GOT3 (cell line): ENCODE measurements at places on chromosomes 2 and 18.

GRCh38 chr2:139354518-139354917 is 574.3 kb upstream of the NXPH2 start:
- DNase-seq = no peak

DNA sequence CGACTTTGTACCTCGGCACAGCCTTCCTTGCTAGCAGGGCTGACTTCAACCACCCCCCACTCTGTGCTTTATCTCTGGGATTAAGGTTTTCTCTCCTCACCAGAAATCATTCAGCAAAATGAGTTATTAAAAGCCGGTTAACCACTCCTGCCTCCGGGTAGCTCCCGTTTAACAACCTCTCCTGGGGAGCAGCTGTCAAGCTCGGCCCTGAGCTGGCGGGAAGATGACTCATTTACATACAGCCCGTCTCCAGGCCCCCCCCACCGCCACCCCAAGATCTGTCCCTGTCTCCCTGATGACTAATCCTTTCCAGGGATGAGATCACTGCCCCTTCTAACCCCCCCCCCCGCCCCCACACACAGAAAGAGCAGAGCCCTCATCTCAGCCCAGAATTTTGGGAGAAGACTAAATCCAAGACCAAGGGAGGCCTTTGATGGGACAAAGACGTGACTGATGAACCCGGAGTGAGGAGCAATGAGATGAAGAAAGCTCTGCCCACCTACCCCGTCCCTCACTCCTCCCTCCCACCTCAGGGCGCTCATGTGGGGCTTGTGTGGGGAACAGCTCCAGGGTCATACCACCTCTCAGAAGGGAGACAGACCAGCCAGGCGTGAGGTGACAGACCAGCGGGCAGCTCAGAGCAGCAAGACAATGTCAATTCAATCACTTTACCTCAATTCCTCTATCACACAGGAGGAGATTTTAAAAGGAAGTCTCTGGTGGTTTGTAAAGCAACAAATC is 131.4 kb downstream of the MSH2 start:
- peak; percentile 18 for DNase-seq

DNA sequence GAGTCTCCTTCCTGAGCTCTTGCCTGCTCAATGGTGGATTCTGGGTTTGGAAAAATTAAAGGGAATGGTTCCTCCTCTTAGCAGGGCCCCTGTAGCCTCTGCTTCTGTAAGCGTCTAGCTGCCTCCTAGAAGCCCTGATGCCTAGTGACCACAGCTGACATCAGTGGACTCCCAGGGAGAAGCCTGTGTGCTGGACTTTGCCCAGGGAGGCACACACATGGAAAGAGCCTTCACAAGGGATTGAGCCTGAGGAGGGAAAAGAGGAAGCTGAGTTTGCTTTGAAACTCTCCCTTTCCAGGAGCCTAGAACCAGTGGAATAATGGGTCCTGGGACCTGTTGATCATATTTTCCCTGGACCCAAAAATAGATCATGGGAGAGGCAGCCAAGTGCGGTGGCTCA is 1.4 kb upstream of the CFAP65 start:
- no peak for DNase-seq

DNA sequence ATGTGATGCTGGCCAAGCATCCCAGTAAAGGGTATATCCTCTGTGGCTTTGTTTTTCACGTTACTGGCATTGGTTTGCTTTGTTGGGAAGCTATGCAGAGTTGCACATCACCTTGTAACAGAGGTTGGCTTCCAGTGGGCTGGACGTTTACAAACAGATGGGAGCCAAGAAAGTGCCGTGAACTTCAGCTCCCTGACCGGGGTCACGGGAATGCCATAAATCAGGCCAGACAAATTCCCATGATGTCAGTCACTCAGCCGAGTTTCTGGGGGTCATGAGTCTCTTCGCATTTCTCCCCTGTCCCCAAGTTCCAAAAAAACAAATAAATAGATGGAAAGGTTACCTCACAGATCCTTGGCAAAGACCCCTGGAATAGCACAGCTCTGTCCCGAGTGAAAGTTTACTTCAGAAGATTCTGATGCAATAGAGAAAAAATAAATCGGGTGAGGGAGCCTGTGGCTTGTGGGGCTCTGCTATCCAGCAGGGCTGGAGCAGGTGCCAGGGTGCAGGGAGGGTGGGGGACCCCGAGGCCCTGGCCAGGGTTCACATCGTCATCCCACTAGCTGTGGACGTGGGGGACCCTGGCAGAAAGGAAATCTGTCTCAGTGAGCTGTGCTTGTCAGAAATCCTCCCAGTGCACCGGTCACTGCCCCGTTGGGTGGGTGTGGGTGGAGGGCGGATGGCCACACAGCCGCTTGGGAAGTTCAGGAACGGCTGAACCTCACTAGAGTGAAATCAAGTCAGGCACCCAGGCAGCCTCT is 27.8 kb downstream of the TWIST2 start:
- no peak for DNase-seq

GRCh38 chr2:186042207-186043028 is 303.8 kb downstream of the FSIP2 start:
- no peak for DNase-seq

GRCh38 chr2:158315803-158316414 is 140.6 kb downstream of the CCDC148 start:
- DNase-seq = no peak

GRCh38 chr18:5155907-5156287 is 41.2 kb downstream of the AKAIN1 start:
- no peak for DNase-seq

GRCh38 chr2:100742277-100743254 is 77.4 kb upstream of the NPAS2 start:
- DNase-seq = peak; percentile 14

DNA sequence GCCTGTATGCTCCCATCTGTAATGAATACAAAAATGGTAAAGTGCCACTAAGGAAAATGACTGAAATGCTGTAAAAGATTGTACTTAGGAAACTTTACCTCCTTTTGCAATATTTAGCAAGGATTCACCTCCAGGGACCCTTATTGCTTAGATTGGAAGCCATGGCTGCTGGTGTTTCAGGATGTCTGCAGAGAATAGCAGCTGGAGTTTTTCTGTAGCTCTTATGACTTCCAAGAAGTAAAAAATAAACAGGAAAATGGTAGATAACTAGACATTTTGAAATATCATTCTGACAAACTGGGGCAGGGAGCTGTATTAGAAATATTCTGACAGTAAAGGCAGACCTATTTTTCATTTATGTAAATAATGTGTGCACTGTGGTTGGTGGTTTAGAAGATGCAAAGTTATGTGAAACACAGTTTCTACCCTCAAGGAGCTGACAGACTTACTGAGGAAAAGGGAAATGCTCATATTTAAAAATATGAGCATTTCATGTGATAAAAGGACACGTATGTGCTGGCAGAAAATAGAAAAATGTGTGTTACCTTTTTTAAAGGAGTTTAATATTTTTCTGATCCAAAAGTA is 224.9 kb upstream of the BOD1L2 start:
- DNase-seq = no peak

GRCh38 chr2:62441421-62441820 is 64.6 kb downstream of the TMEM17 start:
- no peak for DNase-seq

DNA sequence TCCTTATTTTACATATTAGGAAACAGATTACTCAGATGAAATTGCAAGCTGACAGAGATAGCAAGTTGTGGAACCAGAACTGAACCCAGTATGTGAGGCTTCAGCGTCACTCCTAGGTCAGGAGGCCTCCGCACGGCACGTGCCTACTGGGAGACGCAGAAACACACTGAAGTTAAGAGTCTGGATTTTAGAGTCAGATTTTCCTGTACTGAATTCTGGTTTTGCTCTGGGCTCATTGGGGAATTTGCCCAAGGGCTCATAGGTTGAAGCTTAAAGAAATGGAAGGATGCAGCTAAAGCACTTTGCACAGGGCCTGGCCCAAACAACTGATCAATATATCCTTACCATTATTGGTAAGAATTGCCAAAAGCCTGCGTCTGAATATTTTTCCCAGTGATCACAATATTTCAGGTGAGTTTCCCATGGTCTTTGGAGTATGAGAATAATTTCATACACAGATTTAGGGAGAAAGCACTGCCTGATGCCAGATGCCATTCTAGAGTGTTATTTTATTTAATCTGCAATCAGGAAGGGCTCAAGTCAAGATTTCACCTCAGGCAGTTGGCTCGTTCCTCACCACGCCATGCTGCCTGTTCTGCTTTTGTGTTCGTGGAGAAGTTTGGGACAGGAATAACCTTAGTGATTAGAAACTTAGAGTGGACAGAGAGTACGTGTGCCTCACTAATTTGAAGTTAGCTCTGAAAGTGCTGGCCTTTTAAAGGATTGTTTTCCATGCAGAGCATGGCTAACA is 331.9 kb downstream of the MYCN start:
- DNase-seq = no peak

GRCh38 chr2:234496835-234497593 is at the start of gene ARL4C:
ARL4C (minus strand) TSS chr2:234497081; CDS start chr2:234496586, 495 bp downstream.
- no peak for DNase-seq

- no peak for DNase-seq
Measured at GRCh38 chr2:157470321-157470720, 26.4 kb upstream of the CYTIP start.

DNA sequence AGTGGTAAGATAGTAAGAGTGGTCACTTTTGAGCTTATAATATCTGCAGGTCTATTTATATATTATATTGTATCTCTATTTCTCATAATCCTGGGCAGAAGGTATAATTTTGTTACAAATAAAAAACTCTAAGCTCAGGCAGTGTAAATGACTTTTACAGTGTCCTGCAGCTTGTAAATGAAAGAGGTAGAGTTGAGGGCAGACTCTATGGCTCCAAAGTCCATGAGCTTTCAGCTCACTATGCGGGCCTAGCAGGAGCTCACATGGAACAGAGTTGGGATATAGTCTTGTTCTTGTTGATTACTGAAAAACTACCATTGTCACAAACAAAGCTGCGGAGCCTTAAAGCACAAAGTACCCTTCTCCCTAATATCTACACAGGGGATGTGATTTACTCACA is 361.4 kb downstream of the LNPK start:
- no peak for DNase-seq

GRCh38 chr18:34220081-34220815 is 4.5 kb downstream of the NOL4 start:
- DNase-seq = no peak

DNA sequence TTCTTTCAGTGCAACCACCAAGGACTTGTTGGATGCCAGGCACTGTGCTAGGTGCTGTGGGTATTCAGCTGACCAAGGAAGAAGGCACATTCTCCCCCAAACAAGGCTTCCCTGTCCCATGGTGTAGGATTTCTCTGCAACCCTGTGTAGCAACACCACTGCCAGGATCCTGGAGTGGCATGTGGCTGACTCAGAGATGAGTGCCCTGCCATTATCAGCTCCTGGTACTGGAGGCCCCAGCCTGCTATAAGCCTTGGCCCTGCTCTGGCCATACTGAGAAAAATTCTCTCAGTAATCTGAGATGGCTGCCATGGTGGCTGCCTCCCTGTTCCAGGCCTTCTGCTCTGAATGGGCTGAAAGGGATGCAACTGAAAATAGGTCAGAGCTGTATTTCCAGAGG is 4.3 kb downstream of the SMYD5 start:
- no peak for DNase-seq

DNA sequence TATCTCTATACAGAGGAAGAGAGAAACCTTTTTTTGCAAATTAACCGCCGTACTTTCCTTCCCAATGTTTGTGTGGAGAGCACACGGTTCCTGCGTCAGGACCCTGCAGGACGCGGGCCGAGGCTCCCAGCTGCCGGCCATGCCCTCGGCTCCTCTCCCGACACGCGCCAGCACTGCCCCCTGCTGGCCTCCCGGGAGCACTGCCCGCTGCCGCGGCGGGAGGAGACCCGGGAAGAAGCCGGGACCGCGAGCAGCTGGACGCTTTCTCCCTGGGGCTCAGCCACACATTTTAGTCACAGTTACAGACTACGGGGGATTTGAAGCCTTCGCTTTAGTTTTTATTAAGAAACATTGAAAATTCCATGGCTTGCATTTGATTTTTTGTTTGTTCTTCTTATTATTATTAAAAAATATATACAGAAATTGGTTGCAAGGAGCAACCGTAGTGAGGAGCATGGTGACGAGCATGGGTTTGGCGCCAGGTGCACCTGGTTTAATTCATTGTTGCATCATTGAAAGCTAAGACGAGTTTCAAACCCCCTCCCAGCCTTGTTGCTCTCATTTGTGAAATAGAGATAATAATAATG is 401.2 kb downstream of the GALR1 start:
- no peak for DNase-seq

GRCh38 chr2:166494140-166494624 is at the start of gene SCN7A:
SCN7A (minus strand) TSS chr2:166494249; CDS start chr2:166477696, 16,553 bp downstream.
- no peak for DNase-seq

- DNase-seq = no peak
Measured at GRCh38 chr2:79223539-79223938, 64.0 kb upstream of the REG3A start.

- DNase-seq = no peak
Measured at GRCh38 chr18:77366720-77367641, 117.3 kb downstream of the GALR1 start.

DNA sequence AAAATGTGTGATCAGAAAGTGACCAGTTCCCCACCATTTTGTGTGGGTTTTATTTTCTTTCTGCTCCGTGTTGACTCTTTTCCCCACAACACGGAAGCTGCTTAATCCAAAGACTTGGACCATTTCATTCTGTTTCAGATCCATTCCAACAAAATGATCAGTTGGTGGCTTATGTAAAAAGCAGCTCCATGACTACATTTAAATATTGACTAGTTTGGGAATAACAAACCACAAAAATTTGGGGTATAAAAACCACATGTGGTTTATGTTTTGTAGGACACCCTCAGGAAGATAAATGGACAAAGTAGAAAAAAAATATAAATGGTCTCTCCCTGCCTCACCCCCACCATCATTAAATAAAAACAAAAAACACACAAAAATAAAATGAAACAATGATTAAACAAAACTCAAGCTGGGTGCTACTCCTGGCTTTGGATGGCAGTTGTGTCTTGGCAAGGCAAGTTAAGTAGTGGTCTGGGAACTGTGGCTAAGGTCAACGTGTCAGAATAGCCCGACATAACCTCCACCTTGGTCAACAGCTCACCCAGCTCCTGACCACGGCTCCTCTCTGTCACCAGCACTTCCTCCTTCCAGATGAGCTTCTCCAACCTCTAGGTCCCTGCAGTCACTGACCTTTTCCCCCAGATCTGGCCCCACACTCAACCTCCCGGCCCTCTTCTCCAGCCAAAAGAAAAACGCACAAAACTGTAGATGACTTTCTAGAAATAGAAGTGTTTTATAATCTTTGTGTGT is 12.8 kb upstream of the WIPF1 start:
- no peak for DNase-seq

GRCh38 chr18:76989647-76990190 is 142.9 kb downstream of the MBP start:
- no peak for DNase-seq

GRCh38 chr2:21837168-21837960 is 713.6 kb downstream of the TDRD15 start:
- DNase-seq = no peak

DNA sequence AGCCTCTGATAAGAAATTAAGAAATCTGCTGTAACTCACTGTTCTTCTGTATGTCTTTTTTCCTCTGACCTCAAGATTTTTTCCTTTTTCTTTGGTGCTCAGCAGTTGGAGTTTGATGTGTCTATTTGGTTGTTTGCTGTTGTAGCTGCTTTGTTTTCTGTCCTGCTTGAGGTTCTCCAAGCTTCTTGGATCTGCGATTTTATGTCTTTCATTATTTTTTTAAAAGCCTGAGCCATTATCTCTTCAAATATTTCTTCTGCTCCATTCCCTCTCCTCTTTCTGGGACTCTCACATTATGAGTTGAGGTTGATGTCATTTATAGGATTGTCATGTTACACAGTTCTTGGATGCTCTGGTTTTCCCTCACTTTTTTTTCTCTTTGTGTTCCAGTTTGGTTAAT is 47.7 kb downstream of the RAMP1 start:
- no peak for DNase-seq

- DNase-seq = no peak
Measured at GRCh38 chr2:178513876-178514275, 33.6 kb downstream of the PLEKHA3 start.
